ENCODE measurements at places on chromosomes 7 and 10. TPM values are rescaled to one million over a fixed set of nuclear protein-coding genes. Genes with fewer than 3 reads are reported as not detected.

DNA sequence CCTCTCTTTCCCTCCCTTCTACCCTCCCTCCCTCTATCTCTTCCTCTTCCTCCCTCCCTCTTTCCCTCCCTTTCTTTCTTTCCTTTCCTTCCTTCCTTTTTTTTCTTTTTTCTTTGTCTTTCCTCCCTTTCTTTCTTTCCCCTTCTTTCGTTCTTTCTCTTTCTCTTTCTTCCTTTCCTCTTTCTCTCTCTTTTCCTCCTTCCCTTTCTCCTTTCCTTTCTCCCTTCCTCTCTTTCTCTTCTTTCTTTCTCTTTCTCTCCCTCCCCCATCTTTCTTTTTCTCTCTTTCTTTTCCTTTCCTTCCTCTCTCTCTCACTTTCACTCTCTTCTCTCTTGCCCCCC lies 7.4 kb downstream of the CLDN3 start:
- DNase-seq: no peak
- no peak overlapping the region for H3K4me3 ChIP-seq
- H3K36me3 ChIP-seq: no peaks in the 10 kb centered on the region
- H3K27me3 ChIP-seq: no peaks in the 10 kb centered on the region
- peaks cover 3% of the 10 kb centered on the region for H3K4me1 ChIP-seq

- H3K27me3 ChIP-seq: peaks cover 4% of the 10 kb centered on the region
- no peaks in the 10 kb centered on the region for H3K36me3 ChIP-seq
- H3K4me1 ChIP-seq: peaks cover 28% of the 10 kb centered on the region
These were observed 84.9 kb downstream of the C10orf105 start for GRCh38 chr10:71634531-71635164.

- H3K36me3 ChIP-seq: no peaks in the 10 kb centered on the region
- H3K4me1 ChIP-seq: no peaks in the 10 kb centered on the region
- H3K27ac ChIP-seq: peak within 1 kb of the TSS; percentile 69
- peak within 1 kb of the TSS; percentile 83 for H3K4me3 ChIP-seq
These were observed at the start of gene LARP4B for GRCh38 chr10:931326-932318. TSS of gene LARP4B (minus strand) at chr10:931705. CDS start at chr10:885721, 45,984 bp downstream.

- no peaks in the 10 kb centered on the region for H3K4me1 ChIP-seq
- DNase-seq: no peak
- no peaks in the 10 kb centered on the region for H3K36me3 ChIP-seq
- H3K4me3 ChIP-seq: peak within 1 kb of the TSS; percentile 64
These were observed at the start of gene GDF10 for GRCh38 chr10:47299611-47300428. TSS of gene GDF10 (plus strand) at chr10:47300197. CDS start at chr10:47300652, 455 bp downstream.

GRCh38 chr10:131178521-131179331 lies 132.8 kb downstream of the TCERG1L start:
- H3K27ac ChIP-seq: no peak overlapping the region
- DNase-seq: no peak
- H3K4me3 ChIP-seq: no peak overlapping the region
- H3K36me3 ChIP-seq: no peaks in the 10 kb centered on the region
- no peaks in the 10 kb centered on the region for H3K27me3 ChIP-seq
- H3K4me1 ChIP-seq: no peaks in the 10 kb centered on the region

- no peaks in the 10 kb centered on the region for H3K27me3 ChIP-seq
- no peaks in the 10 kb centered on the region for H3K4me1 ChIP-seq
- no peak for DNase-seq
- no peaks in the 10 kb centered on the region for H3K36me3 ChIP-seq
- no peak overlapping the region for H3K4me3 ChIP-seq
These were observed 47.0 kb downstream of the TBATA start for GRCh38 chr10:70738006-70738760.

Gene TEX36
- not detected for total RNA-seq

Gene HOXA10
- total RNA-seq: not detected

Gene CDC14C
- total RNA-seq: not detected

Measured in H1 (cell line).